Activated T-cell treated with anti-CD3 and anti-CD28 coated beads, Interleukin-2, amount 50 U/mL, for 48 hours (primary cell): ENCODE measurements at places on chromosomes 7 and 10.

DNA sequence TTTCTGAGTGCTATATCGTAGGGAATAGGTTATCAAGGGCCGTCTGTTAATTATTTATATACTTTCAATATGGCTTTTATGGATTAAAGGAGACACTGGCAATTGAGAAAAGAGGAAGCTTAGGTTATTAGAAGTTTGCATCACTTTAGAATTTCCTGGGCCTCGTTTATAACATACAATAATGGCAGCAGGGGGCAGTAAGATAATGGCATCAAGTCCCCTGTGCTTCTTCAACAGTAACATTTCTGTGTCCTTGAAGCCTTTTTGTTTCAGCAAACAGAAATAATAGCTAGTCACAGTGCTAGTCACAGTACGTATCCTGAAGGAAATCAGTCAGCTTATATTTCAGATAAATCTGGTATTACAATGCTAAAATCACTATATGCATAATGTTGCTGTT, 41.9 kb downstream of the SPAM1 start:
- no peak for DNase-seq

DNA sequence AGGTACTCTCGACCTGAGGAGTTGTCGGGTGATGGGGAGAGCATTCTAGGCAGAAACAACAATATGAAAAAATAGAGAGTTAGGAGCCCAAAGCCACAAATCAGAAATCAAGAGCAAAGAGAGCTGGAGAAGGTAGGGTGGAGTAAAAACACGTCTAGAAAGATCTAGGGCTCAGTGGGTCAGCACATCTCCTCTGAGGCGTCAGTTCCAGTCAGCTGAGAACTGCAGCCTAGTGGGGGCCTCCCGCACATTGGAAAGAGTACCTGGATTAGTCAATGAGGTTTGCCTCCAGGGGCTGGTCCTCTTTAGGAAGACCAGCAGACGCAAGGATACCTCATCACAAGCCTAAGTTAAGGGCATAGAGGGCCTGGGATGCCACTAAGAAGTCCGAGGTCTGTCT, 113.2 kb upstream of the LANCL2 start:
- no peak for DNase-seq

- DNase-seq, result no peak
These were observed 13.1 kb downstream of the FZD9 start for GRCh38 chr7:73446682-73447081.

DNA sequence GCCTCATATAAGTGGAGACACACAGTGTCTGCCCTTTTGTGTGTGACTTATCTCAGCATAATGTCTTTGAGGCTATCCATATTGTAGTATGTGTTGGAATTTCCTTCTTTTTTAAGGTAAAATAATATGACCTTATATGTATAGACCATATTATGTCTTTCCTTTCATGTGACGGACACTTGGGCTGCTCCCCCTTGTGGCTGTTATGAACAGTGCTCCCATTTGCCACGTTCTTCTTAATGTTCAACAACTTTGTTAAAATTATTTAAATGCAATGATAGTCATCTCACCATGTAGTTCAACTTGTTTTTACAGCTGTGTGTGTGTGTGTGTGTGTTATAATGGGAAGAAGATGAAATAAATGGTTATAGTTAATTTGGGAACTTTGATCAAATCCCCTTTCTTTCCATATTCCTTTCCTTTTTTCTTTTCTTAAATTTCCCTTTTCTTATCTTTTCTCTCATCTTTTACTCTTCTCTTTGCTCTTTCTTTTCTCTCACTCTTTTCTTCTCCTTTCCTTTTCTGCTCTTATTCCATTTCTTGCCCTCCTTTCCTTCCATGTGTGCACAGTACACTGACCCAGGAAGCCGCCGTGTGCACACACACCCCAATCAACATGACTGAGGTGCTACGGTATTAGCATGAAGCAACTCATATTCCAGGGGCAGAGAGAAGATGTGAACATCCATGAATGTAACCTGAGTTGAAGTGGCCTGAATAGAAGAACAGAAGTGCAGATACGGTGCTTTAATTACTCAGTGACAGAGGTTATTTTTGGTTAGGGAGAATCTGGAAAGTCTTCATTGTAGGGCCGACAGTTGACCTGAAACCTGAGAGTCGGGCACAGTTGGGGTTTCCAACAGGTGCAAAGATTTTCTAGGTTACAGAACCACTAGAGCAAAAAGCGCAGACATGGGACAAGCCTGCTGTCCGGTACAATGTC, 596.6 kb downstream of the SDK1 start:
- peak; percentile 36 for DNase-seq

DNA sequence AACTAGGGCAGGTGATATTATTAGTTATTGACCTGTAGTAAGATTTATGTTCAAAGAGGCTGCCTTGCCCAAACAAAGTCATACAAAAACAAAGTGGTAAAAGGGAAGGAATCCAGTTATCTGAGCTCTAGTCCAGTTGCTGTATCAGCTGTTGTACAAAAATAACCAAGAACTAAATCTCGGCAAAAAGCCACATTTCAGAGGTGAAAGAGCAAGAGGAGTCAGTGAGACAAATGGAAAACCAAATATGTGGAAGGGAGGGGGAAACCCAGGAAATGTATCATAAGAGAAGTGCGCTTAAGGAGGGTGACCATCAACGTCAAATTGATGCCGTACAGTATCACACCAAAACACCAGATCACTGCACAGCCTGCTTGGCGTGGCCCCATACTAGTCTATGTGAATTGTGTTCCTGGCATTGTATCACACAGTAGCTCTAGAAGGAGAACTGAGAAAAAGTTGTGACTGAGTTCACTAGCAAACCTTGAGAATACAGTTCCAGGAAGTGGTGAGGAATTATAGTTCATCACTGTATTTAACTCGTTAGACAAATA, 6.4 kb downstream of the AGBL3 start:
- DNase-seq, result peak; percentile 40

- DNase-seq, result peak; percentile 22
These were observed 43.0 kb downstream of the GNA12 start for GRCh38 chr7:2800931-2801688.

DNA sequence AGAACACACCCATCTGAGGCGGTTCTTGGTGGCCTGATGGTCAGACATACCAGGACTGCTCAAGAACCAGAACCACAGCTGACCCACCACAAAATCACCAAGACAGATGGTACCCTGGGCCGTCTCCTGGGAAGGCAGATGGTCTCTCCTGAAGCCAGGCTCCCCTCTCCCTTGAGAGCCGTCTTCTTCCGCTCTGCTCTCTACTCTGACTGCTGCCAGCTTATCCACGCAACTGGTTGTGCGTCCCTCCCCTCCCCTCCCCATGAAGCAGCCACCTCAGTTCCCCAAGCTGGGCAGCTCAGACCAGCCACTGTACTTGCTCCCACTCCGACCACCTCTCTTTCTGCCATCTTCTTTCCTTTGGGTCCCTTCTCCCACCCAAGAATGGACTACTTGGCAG, 14.0 kb downstream of the PDIA4 start:
- no peak for DNase-seq

GRCh38 chr10:54710918-54711317, 90.1 kb downstream of the PCDH15 start:
- no peak for DNase-seq

- no peak for DNase-seq
These were observed 11.4 kb upstream of the PTER start for GRCh38 chr10:16425449-16425848.

DNA sequence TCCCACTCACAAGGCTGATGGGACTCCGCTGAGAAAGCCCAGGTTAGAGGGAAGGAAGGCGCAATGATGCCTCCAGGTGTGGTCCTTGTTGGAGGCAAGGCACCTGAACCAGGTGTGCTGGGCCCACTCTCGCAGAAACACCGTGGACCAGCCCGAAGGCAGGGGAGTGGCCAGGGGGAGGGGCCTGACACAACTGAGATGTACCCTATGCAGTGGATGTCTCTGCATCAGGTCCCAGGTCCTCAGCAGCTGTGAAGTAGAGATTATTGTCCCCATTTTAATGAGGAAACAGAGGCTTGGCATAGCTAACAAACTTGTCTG, 32.0 kb downstream of the GBX1 start:
- no peak for DNase-seq

DNA sequence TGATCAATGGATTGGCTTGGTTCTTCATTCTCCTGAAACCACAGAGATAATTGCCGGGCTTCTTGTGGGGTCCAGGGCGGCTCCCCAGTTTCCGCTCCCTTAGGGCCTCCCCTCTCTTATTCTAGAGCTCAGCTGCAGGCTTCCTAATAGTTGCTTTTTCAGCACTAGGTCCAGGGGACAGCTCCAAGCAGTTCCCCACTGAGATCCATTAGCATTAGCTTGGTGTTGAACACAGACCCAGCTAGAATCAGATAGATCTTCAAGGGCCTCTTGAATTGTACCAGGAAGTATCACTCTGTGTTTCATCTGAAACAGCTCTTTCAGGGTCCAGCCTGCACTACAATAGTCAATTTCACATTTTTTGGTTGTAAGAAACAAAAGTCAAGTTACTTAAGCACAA, 238.7 kb downstream of the SEC23IP start:
- no peak for DNase-seq

DNA sequence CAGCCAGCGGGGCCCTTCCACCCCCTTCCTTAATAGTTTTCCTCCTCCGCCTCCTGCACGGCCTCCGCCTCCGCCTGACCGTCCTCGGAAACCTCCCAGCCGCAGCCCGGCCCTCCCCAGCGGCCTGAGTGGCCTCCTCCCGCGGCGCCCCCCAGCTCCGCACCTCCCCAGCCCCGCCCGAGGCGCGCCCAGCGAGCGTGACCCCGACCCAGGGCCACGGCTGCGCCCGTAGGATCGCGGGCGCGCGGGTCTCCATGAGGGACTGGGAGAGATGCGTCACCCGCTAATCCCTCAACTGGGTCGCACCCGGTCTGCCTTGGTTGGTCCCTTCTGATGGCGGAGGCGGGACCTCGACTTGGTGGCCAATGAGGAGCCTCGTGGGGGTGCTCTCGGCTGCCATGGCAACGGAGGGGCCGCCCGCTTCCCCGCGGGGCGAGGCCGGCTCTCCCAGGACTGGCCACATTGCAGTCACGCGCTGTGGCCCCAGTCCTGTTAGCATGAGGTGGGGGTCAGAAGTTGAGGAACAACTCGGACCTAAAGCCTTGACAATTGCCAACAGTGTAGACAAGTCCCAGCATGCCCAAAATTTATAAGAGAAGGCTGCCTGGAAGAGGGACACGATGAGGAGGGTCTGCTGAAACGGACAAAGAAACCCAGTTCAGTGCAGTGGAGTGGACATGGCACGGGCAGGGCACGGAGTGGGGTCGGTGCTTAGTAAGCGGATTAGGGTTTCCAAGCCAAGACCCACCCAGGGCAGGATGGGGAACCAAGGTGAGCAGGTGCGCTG, 24.3 kb downstream of the DDIT4 start:
- peak; percentile 97 for DNase-seq

DNA sequence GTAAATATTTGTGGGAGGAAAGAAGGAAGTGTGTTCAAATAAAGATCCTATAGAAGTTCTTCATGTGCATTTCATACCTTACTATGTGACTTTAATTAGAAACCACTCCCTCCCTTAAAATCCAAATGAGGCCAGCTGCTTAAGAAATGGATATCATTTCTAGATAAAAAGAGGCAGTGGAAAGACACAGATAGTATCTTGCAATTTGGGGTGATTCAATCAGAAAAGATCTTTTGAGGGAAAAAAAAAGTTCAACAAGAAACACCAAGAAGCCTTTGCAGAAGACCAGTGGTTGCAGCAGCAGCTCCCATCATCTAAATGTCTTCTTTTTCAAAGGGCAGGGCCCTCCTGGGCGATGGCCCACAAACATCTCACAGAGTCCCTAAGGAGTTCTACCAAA, 200.1 kb downstream of the LRRN3 start:
- DNase-seq, result no peak

GRCh38 chr10:95792874-95793285, 36.9 kb downstream of the ENTPD1 start:
- no peak for DNase-seq

DNA sequence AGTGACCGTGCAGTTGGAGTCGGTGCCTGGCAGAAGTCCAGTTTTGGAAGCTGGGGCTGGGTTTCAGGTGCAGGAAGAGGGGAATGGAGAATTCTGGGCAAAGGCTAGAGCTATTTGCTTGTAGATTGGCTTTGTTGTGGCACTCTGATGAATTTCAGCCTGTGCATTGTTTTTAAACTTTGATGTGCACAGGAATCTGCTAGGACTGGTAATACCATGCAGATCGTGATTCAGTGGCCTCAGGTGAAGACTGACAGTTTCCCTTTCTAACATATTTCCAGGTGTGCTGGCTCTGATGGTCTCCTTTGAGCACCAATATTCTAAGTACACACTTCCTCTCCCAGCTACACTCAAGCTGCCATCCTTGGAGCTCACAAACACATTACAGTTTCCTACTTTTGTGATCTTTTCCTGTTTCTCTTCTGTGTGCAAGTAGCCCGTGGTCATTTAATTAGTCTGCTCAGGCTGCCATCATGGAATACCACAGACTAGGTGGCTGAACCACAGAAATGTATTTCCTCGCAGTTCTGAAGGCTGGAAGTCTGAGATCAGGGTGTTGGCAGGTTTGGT, 55.6 kb downstream of the NOC3L start:
- no peak for DNase-seq

DNA sequence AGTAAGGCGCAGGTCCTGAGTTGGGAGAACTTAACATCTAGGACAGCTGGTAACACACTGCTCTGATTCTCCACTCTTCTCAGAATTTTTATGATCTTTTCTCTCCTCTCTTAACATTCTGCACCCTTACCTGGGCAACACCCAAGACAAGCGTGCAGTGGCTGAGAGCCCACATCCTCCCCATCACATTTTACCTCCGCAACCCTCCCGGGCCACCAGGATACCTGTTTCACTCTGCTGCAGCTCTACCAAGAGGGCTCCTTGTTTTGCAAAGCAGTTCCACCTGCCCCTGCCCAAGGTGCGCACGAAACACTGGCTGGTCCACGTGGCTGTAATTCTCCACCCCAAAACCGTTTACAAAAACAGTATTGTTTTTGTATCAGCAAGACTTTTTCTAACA, 81.5 kb downstream of the ITIH5 start:
- no peak for DNase-seq
